ENCODE measurements at places on chromosomes 2 and 18. TPM values are rescaled to one million over a fixed set of nuclear protein-coding genes. Genes with fewer than 3 reads are reported as not detected.

Gene LOXHD1
- total RNA-seq = 1.0 TPM

Gene LRP2
- 0.09 TPM for total RNA-seq

Gene C2orf81
- total RNA-seq = 3.1 TPM

DNA sequence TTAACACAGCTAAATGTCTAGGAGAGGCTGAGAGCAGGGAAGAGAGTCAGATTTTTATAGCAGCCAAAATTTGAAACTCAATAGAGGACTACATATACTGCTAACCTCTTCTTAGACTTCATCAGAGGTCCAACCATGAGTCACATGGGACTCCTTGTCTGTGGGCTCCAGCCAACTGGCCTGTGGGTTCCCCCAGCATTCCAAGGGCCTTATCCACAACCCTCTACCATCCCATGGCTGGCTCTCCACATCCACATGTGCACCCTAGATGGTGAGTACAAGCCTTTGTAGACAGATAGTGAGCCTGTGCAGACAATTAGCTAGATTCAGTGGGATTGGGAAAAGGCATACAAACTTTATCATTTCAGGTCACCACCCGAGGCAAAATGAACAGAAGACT is 901.9 kb upstream of the ZEB2 start:
- no peaks in the 10 kb centered on the region for H3K36me3 ChIP-seq
- no peaks in the 10 kb centered on the region for H3K4me1 ChIP-seq
- no peak overlapping the region for H3K27ac ChIP-seq
- H3K27me3 ChIP-seq = no peaks in the 10 kb centered on the region
- DNase-seq = no peak

GRCh38 chr18:54835944-54836343 is 7.7 kb downstream of the RAB27B start:
- H3K4me3 ChIP-seq = no peak overlapping the region
- H3K36me3 ChIP-seq = no peaks in the 10 kb centered on the region
- no peak for DNase-seq
- H3K4me1 ChIP-seq = no peaks in the 10 kb centered on the region
- H3K27ac ChIP-seq = no peak overlapping the region

GRCh38 chr2:66717218-66717905 is 282.4 kb downstream of the MEIS1 start:
- H3K4me1 ChIP-seq = no peaks in the 10 kb centered on the region
- H3K4me3 ChIP-seq = no peak overlapping the region
- no peak overlapping the region for H3K27ac ChIP-seq
- H3K27me3 ChIP-seq = no peaks in the 10 kb centered on the region

GRCh38 chr18:63374540-63374939 is 7.5 kb upstream of the KDSR start:
- no peak for DNase-seq
- no peaks in the 10 kb centered on the region for H3K36me3 ChIP-seq
- H3K4me3 ChIP-seq = no peak overlapping the region
- H3K4me1 ChIP-seq = no peaks in the 10 kb centered on the region
- no peak overlapping the region for H3K27ac ChIP-seq
